GM23248 (cell line): ENCODE measurements at places on chromosomes 7 and 10. TPM values are rescaled to one million over a fixed set of nuclear protein-coding genes. Genes with fewer than 3 reads are reported as not detected.

The OR9A2 gene
- total RNA-seq: not detected in 2 replicates

The LOXL4 gene
- 496 and 507 TPM in 2 replicates for total RNA-seq

The LFNG gene
- 2.0 and 3.6 TPM in 2 replicates for total RNA-seq

The INPP5F gene
- 9.9 and 10.9 TPM in 2 replicates for total RNA-seq

The PHYH gene
- total RNA-seq: 13.4 and 19.1 TPM in 2 replicates

DNA sequence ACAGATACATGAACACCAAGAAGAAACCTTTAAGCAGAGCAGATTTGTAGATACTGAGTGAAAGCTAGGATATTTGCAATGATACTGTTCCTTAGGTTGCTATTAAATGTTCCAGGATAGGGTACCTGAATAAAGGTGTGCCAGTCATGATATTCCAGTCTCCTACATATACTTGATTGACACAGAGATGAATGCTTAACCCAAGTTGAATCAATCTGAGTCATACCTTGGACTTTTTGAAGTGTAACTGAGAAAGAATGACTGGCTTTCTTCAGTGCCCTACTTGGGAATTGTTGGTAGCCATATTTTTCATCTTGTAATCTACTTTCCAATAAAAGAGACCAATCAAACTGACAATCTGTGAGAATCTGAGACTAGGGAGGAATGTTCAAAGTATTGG, 805.7 kb upstream of the GHITM start:
- no peaks in the 10 kb centered on the region for H3K36me3 ChIP-seq
- no peak overlapping the region for H3K4me3 ChIP-seq
- no peak for DNase-seq

DNA sequence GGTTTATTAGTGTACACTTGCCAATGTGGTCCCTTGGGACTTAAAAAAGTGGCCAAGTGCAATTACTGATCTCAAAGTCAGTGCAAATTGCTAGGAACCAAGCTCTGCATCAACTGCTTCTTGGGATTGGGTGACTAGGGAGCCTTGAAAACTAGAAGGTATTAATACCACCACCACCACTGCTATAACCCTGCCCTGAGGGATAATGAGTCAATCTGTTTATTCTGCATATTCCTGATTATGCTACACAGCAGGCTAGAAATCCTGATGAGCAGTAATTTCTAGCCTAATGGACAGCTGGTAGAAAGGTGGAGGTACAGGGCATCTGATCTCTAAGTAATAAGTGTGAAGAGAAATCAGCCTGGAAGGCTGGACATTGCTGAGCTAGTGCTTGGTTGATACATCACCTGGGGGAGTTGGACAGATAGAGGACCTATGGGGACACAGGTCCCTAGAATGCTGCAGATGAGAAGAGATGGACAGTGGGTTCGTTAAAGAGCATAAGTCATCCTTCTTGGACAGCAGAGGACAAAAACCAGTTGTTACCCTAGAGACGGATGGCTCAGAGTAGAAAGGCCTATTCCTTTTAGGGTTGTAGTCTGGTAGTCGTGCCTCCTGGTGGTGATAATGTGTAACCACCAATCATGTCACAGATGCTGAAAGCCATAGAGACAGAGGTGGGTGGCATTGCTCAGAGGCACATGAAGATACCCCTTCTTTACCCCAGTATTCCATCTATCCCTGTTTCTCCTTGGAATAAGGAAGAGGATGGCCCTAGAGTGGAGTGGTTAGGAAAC, 554.8 kb downstream of the SORCS1 start:
- H3K4me3 ChIP-seq: no peak overlapping the region
- H3K36me3 ChIP-seq: no peaks in the 10 kb centered on the region
- 0 out of 2 replicates have a peak, but pooled peaks cover 5% of the 10 kb centered on the region for H3K4me1 ChIP-seq
- peak; percentile 13 for DNase-seq
- H3K27me3 ChIP-seq: no peaks in the 10 kb centered on the region

DNA sequence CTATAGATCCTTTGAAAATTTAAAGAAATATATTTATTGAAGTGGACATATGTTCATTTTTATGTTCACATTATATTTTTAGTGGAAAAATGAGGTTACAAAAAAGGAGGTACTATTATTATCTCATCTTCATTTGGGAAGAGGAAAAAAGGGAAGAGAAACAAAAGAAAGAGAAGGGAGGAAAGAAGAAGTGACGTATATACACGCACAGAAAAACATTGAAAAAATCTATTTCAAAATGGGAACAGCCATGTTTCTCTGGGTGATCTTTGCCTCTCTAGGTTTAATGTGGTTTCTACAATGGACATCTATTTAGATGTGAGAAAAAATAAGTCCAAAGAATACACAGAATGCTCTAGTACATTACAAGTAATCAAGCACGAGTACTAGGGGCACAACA, 14.8 kb downstream of the ANK3 start:
- H3K27me3 ChIP-seq: no peaks in the 10 kb centered on the region
- H3K36me3 ChIP-seq: no peaks in the 10 kb centered on the region
- no peak overlapping the region for H3K4me3 ChIP-seq
- H3K27ac ChIP-seq: no peak overlapping the region
- DNase-seq: no peak
- peaks cover 17% of the 10 kb centered on the region for H3K4me1 ChIP-seq

GRCh38 chr10:21511095-21511570, 14.3 kb downstream of the SKIDA1 start:
- no peak overlapping the region for H3K27ac ChIP-seq
- peaks cover 3% of the 10 kb centered on the region for H3K4me1 ChIP-seq
- H3K4me3 ChIP-seq: no peak overlapping the region
- H3K27me3 ChIP-seq: no peaks in the 10 kb centered on the region

GRCh38 chr10:9188022-9188810, 1133.7 kb downstream of the GATA3 start:
- H3K27ac ChIP-seq: no peak overlapping the region
- H3K4me1 ChIP-seq: no peaks in the 10 kb centered on the region
- no peaks in the 10 kb centered on the region; the same call in 1 of the 2 replicates for H3K27me3 ChIP-seq
- peak; percentile 1 for DNase-seq
- H3K36me3 ChIP-seq: no peaks in the 10 kb centered on the region
- H3K4me3 ChIP-seq: no peak overlapping the region
